PC-9 (cell line): ENCODE measurements at places on chromosomes 2 and 18. TPM values are rescaled to one million over a fixed set of nuclear protein-coding genes. Genes with fewer than 3 reads are reported as not detected.

Gene STPG4
- 6.5 and 8.7 TPM in 2 replicates for total RNA-seq

Gene RIT2
- total RNA-seq: not detected in 2 replicates

Gene METTL21A
- 11.7 and 13.6 TPM in 2 replicates for total RNA-seq

Gene REEP1
- 0.25 and 0.31 TPM in 2 replicates for total RNA-seq

Gene SPDYA
- total RNA-seq: 1.9 and 3.0 TPM in 2 replicates

Gene SH3BP4
- 131 and 135 TPM in 2 replicates for total RNA-seq

Gene SERPINB12
- not detected in 2 replicates for total RNA-seq

Gene PLCL1
- not detected in 2 replicates for total RNA-seq

Gene FABP1
- total RNA-seq: not detected in 2 replicates

Gene PAX8
- total RNA-seq: 5.8 and 6.4 TPM in 2 replicates

Gene SEPTIN10
- 112 and 119 TPM in 2 replicates for total RNA-seq

Gene CIB4
- total RNA-seq: not detected in 2 replicates

Gene FEV
- not detected in 2 replicates for total RNA-seq

Gene ICOS
- not detected in 2 replicates for total RNA-seq

Gene GALM
- total RNA-seq: 26.3 and 27.7 TPM in 2 replicates

Gene POTEC
- total RNA-seq: not detected in 2 replicates

Gene ZNF396
- total RNA-seq: 1.9 and 2.0 TPM in 2 replicates

Gene FBXO15
- total RNA-seq: 2.2 and 3.9 TPM in 2 replicates

Gene C18orf54
- 6.7 and 7.6 TPM in 2 replicates for total RNA-seq

Gene GALR1
- total RNA-seq: not detected in 2 replicates

Gene TUBB8B
- total RNA-seq: not detected in 2 replicates

Gene ARHGAP28
- total RNA-seq: not detected in 2 replicates

Gene FSHR
- total RNA-seq: not detected in 2 replicates

Gene TGFA
- 27.7 and 36.4 TPM in 2 replicates for total RNA-seq

Gene SPATS2L
- 189 and 199 TPM in 2 replicates for total RNA-seq

Gene TFCP2L1
- total RNA-seq: 4.6 and 7.0 TPM in 2 replicates

Gene PUM2
- 93.3 and 99.3 TPM in 2 replicates for total RNA-seq

Gene SPP2
- total RNA-seq: not detected in 2 replicates

Gene GBX2
- not detected in 2 replicates for total RNA-seq

Gene VAMP5
- total RNA-seq: 7.2 and 7.4 TPM in 2 replicates

Gene ADD2
- total RNA-seq: 3.5 and 3.8 TPM in 2 replicates

Gene RAX
- not detected in 2 replicates for total RNA-seq

Gene KCNS3
- 28.8 and 34.9 TPM in 2 replicates for total RNA-seq

Gene NAT8
- total RNA-seq: not detected in 2 replicates

Gene FSIP2
- total RNA-seq: 0.22 and 0.63 TPM in 2 replicates
